ENCODE measurements at places on chromosomes 7 and 10. TPM values are rescaled to one million over a fixed set of nuclear protein-coding genes. Genes with fewer than 3 reads are reported as not detected.

DNA sequence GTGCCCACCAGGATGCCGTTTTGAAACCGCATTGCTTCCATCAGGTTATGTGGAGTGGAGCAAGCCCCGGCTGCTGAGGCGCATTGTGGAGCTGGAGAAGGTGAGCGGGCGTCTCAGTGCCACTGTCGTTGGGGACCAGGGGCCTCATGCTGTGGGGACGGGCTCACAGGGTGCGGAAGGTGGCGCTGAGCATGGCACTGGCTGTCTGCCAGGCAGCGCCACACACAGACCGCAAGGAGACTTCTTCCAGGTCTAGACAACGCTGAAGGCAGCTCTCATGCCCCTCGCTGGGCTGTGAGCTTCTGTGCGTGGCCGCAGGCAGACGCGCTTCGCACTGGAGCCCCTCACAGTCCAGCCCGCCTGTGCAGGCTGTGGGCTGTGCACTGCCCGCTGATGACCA lies 29.0 kb downstream of the IQCE start:
- H3K4me1 ChIP-seq: no peaks in the 10 kb centered on the region
- DNase-seq: no peak
- H3K27ac ChIP-seq: no peak overlapping the region
- no peak overlapping the region for H3K4me3 ChIP-seq

The PTPRZ1 gene
- total RNA-seq: 5.6 TPM

GRCh38 chr10:106479636-106480035 lies 684.9 kb downstream of the SORCS1 start:
- no peak overlapping the region for H3K27ac ChIP-seq
- no peaks in the 10 kb centered on the region for H3K36me3 ChIP-seq

- no peaks in the 10 kb centered on the region for H3K4me1 ChIP-seq
- no peaks in the 10 kb centered on the region for H3K27me3 ChIP-seq
- no peak for DNase-seq
- H3K27ac ChIP-seq: no peak overlapping the region
- H3K36me3 ChIP-seq: no peaks in the 10 kb centered on the region
Measured at GRCh38 chr10:110350812-110351211, 46.1 kb upstream of the SMNDC1 start.

- no peaks in the 10 kb centered on the region for H3K4me1 ChIP-seq
- DNase-seq: no peak
- H3K36me3 ChIP-seq: no peaks in the 10 kb centered on the region
- H3K27ac ChIP-seq: no peak overlapping the region
Measured at GRCh38 chr7:38541440-38541839, 89.7 kb downstream of the AMPH start.

DNA sequence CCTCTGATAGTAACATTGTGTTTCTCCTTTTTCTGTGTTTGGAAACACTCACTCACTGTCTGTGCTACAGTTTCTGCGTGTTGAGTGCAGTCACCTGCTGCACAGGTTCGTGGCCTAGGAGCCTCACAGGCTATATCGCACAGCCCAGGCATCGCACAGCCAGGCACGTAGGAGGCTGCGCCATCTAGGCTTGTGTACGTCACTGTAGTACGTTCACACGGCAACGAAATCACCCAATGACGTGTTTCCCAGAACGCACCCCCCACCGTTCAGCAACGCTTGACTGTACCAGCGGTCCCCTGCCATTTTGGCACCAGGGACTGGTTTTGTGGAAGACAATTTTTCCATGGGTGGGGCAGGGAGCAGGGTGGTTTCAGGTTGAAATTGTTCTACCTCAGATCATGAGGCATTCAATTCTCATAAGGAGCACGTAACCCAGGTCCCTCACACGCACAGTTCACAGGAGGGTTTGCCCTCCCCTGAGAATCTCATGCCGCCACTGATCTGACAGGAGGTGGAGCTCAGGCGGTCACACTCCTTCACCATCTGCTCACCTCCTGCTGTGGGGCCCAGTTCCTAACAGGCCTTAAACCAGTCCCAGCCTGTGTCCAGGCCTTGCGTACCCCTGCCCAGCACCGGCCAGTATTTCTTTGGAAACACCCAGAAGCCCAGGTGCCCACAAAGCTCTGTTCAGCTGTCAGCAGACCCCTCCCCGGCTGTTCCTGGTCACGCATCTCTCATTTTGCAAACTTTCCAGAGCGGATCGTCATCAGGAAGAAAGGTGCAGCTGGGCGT lies 23.2 kb upstream of the PRKAR1B start:
- no peak overlapping the region for H3K27ac ChIP-seq
- DNase-seq: peak; percentile 55
- peaks cover 8% of the 10 kb centered on the region for H3K36me3 ChIP-seq

The ANKRD16 gene
- total RNA-seq: 11.4 TPM

DNA sequence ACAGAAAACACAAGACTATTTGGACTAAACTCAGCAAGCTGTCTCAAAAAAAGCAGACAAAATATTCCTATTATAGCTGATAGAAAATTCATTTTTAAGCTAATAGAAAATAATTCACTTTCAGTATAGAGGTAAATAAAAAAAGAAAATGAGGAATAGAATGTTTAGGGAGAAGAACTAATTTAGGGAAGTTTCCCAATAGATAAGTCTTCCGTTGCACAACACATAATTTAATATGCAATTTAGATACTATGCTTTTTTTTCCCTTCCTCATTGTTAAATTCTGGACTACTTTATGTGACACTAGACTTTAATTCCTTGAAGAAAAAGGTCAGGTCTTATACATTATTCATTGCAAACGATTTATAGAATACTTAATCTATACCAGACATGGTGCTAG lies 10.3 kb downstream of the PNPLA8 start:
- H3K4me3 ChIP-seq: no peak overlapping the region
- peaks cover 12% of the 10 kb centered on the region for H3K36me3 ChIP-seq
- H3K27ac ChIP-seq: no peak overlapping the region
- peaks cover 3% of the 10 kb centered on the region for H3K4me1 ChIP-seq

DNA sequence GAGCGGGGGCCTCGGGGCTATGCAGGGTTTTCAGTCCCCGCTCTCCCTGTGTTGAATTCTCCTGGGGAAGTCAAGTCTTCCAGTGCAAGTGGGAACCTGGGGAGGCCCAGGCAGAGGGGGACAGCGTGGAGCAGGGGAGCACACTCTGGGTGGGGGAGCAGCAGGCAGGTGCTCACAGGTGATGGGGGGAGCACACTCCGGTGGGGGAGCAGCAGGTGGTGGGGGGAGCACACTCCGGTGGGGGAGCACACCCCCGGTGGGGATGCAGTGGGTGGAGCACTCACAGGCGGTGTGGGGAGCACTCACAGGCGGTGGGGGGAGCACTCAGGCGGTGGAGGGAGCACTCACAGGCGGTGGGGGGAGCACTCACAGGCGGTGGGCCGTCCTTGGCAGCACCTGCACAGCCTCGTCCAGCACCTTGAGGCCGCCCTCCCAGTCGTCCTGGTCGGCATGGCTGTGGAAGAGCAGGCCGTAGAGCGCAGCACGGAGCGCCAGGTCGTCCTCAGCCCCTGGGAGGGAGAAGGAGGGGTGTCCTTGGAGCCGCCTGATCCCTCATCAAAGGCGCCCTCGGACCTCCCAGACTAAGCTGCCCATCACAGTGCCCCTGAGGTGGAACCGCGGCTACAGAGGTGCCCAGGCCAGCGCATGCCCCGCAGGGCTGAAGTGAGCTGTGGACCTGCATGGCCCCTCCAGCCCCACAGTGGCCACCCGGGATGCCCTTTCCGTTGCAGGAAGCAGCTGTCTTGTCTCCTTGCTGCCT lies 56.7 kb downstream of the CFAP46 start:
- H3K27me3 ChIP-seq: no peaks in the 10 kb centered on the region
- no peak overlapping the region for H3K27ac ChIP-seq
- no peak overlapping the region for H3K4me3 ChIP-seq
- no peaks in the 10 kb centered on the region for H3K4me1 ChIP-seq
- peak; percentile 41 for DNase-seq

DNA sequence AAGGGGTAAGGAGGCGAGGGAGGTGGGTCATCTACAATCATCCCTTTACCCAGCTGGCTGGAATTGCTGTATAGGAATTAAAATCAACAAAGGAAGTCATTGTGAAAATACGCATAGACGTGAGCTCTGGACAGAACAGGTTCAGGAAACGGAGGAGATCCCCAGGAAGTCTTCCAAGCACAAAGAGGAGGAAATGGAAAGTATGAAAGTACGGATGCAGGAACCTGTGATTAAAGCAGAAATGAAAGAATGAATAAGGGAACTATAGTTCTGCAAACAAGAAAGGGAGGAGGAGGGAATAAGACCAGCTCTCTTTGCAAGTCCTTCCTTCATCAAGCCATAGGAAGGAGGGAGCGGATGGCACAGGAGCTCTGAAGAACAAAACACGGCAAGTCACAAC lies 61.8 kb downstream of the PYROXD2 start:
- H3K4me3 ChIP-seq: no peak overlapping the region
- no peak for DNase-seq
- H3K4me1 ChIP-seq: peaks cover 25% of the 10 kb centered on the region
- H3K36me3 ChIP-seq: no peaks in the 10 kb centered on the region
- H3K27me3 ChIP-seq: no peaks in the 10 kb centered on the region

The MCU gene
- 18.3 TPM for total RNA-seq

The CADPS2 gene
- total RNA-seq: 13.0 TPM

- H3K27me3 ChIP-seq: no peaks in the 10 kb centered on the region
- H3K36me3 ChIP-seq: peaks cover 44% of the 10 kb centered on the region
Measured at GRCh38 chr7:5351507-5352265, 68.9 kb downstream of the SLC29A4 start.

DNA sequence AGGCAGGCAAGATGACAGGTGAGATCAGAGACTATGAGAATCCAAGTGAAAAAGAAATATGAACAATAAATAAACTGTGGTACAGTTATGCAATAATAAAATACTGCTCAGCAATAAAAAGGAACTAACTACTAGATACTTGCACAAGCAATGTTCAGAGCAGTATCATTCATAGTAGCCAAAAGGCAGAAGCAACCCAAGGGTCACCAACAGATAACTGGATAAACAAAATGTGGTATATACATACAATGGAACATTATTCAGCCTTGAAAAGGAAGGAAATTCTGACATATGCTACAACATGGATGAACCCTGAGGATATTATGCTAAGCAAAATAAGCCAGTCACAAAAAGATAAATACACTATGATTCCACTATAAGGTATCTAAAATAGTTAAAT lies 76.9 kb upstream of the KCNIP2 start:
- DNase-seq: no peak
- no peaks in the 10 kb centered on the region for H3K4me1 ChIP-seq
- no peaks in the 10 kb centered on the region for H3K27me3 ChIP-seq

DNA sequence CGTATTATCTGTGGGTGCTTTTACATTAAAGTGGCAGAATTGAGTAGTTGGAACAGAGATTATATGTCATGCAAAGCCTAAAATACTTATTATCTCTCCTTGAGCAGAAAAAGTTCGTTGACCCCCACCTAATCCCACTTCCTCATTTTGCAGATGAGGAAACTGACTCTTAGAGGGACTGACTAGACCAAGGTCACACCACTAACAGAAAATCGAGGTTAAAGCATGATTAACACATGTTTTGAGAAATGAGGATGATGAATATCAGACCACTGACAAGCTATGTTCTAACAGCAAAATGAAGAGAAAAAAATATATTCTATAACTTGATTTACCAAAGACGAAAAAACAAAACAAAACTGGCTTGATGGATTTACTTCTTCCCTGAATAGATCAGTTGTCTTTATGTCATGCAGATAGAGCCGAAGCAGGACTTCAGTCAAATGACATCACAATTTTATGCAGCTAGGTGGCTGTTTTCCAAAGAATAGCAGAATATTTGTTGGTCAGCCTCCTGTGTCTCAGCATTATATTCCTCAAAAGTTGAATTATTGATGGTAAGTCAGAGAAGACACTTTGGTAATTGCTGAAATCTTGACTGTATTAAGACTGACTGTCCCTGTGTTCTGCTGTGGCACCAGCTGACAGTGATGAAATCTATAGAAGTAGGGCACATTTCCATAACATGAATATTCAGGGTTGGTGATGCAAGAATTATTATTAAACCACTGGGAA lies 24.2 kb upstream of the SMIM30 start:
- H3K4me3 ChIP-seq: no peak overlapping the region
- H3K4me1 ChIP-seq: no peaks in the 10 kb centered on the region

DNA sequence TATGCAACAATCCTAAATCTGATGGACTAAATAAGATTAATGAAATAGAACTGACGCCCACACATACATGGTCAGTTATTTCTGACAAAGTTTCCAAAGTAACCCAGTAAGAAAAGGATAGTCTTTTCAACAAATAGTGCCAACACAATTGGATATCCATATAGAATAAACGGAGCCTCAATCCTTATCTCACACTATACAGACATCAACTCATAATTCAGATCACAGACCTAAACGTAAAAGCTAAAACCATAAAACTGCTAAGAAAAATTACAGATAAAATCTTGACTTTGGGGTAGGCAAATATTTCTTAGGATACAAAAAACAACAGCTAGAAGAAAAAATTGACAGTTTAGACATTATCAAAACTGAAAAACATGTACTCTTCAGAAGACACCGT lies 8.5 kb downstream of the CACUL1 start:
- H3K27me3 ChIP-seq: no peaks in the 10 kb centered on the region
- DNase-seq: no peak
- H3K4me1 ChIP-seq: peaks cover 78% of the 10 kb centered on the region
- H3K4me3 ChIP-seq: no peak overlapping the region
- no peak overlapping the region for H3K27ac ChIP-seq
- H3K36me3 ChIP-seq: no peaks in the 10 kb centered on the region

DNA sequence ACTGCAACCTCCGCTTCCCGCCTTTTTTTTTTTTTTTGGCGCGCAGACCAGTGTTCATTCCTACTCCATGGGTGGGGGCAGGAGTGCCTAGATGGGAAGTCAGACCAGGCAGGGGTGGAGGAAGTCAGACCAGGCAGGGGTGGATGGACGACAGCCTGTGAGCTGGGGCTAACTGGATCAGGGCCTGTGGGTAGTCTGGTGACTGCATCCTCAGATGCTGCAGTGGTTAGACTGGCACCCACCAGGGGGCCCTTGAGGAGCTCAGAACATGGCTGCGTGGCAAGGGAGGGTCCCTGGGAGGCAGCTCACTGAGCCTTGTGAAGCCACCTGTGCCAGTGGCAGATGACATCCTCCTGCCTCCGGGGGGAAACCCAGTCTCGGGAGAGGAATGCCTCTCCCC lies 35.1 kb downstream of the RCC1L start:
- H3K4me3 ChIP-seq: no peak overlapping the region
- no peaks in the 10 kb centered on the region for H3K27me3 ChIP-seq
- H3K27ac ChIP-seq: no peak overlapping the region
- H3K4me1 ChIP-seq: no peaks in the 10 kb centered on the region
- DNase-seq: no peak
- H3K36me3 ChIP-seq: peaks cover 10% of the 10 kb centered on the region

DNA sequence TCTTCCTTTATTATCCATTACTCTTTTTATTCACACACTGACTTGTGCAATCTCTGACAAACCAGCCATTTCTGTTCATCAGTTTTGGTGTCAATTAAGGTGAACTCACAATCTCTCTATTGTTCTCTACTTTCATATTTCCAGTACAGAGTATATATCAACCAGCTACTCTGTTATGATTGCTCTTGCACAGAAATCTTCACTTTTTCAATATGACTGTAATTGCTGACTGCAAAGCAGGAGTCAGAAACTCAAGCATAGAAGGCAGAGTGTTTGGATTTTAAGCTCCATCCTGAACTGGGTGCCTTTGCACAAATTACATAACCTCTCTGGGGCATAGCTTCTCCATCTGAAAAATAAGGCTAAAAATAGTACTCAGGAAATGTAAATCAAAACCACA lies 1042.0 kb downstream of the GRM8 start:
- DNase-seq: no peak
- H3K4me3 ChIP-seq: no peak overlapping the region
- H3K27ac ChIP-seq: no peak overlapping the region
- H3K36me3 ChIP-seq: no peaks in the 10 kb centered on the region
- no peaks in the 10 kb centered on the region for H3K4me1 ChIP-seq

The CTBP2 gene
- 57.1 TPM for total RNA-seq

- no peak overlapping the region for H3K27ac ChIP-seq
- H3K27me3 ChIP-seq: no peaks in the 10 kb centered on the region
- no peaks in the 10 kb centered on the region for H3K4me1 ChIP-seq
- H3K36me3 ChIP-seq: no peaks in the 10 kb centered on the region
Measured at GRCh38 chr10:120483651-120484301, 26.7 kb downstream of the PLPP4 start.

All from sigmoid colon (tissue), 7 donors.